ENCODE measurements at places on chromosomes 4 and X. TPM values are rescaled to one million over a fixed set of nuclear protein-coding genes. Genes with fewer than 3 reads are reported as not detected.
A peak's percentile ranks its signal among the peaks of the same experiment; 100 is the strongest.

GRCh38 chrX:100673397-100673953, 29.5 kb downstream of the SRPX2 start:
- no peaks in the 10 kb centered on the region for H3K27me3 ChIP-seq
- DNase-seq = no peak
- peaks cover 4% of the 10 kb centered on the region for H3K36me3 ChIP-seq

- no peak for DNase-seq
- no peaks in the 10 kb centered on the region for H3K36me3 ChIP-seq
- no peak overlapping the region for H3K4me3 ChIP-seq
- H3K27me3 ChIP-seq = no peaks in the 10 kb centered on the region
- no peak overlapping the region for H3K27ac ChIP-seq
These were observed 103.0 kb upstream of the TAPT1 start for GRCh38 chr4:16329125-16329796.

DNA sequence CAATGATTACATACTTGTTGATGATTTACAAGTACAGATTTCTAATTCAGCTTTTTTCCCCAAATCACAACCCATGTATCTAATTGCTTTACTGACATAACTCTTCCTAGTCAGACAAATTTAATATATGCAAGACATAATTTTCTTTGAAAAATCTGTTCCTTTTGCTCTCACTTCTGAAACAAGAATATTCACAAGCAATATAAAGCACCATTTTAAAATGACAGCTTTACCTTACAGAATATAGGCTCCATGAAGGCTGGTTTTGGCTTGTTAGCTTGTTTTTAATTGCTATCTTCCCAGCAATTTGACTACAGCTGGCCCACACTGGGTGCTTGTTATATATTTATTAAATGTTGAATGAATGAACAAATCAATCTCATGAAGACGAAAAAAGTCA, 24.5 kb downstream of the GPM6A start:
- H3K36me3 ChIP-seq = no peaks in the 10 kb centered on the region
- DNase-seq = no peak
- H3K27me3 ChIP-seq = no peaks in the 10 kb centered on the region
- H3K4me1 ChIP-seq = no peaks in the 10 kb centered on the region

GRCh38 chrX:8849945-8850344, 48.8 kb upstream of the FAM9A start:
- no peak overlapping the region for H3K4me3 ChIP-seq
- no peak overlapping the region for H3K27ac ChIP-seq
- H3K27me3 ChIP-seq = no peaks in the 10 kb centered on the region
- no peaks in the 10 kb centered on the region for H3K36me3 ChIP-seq
- DNase-seq = no peak

DNA sequence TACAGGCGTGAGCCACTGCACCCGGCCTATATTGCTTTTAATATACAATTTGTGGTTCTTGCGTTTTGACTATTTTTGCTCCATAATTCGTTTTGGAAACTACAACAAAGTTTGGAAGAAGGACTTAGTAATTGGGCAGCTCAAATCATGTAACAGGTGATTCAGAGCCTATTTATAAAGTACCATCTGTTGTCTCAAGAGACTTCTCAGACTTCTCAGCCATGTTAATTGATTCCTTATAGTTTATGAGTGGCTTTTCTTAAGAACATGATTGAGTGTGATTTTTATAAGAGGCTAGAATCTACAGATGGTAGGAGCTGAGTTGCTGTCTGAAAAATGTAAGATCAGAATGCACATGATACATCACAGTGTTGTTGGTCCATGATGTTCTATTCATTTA, 240.2 kb downstream of the ADGRL3 start:
- H3K27me3 ChIP-seq = no peaks in the 10 kb centered on the region
- DNase-seq = no peak
- no peaks in the 10 kb centered on the region for H3K4me1 ChIP-seq

GRCh38 chrX:2462780-2463179, 38.0 kb downstream of the DHRSX start:
- peaks cover 14% of the 10 kb centered on the region for H3K4me1 ChIP-seq
- no peaks in the 10 kb centered on the region for H3K36me3 ChIP-seq
- no peak overlapping the region for H3K27ac ChIP-seq
- H3K27me3 ChIP-seq = no peaks in the 10 kb centered on the region
- no peak for DNase-seq

DNA sequence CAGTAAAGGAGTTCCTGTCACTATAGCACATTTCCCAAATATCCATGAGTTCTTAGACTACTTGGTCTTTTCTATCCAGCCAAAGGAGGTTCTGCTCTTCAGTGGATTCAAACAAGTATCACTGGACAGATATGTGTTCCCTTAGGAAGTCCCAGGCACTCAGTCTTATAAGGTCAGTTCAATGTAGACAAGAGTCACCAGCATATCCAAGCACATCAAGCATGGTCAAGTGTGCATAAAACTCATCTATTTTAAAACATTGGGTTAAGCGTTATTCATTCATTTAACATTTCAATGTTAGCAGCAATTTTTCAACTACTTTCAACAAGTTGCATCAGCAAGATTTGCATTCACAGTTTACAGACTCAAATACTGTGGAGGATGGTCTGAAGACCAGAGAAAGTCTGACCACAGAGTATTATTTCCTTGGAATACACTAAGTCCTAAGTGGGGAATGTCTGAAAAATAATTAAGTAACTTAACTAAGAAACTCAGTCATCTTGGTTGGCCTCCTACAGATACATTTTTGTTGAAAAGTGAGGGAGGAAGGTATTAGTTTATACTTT, 630.5 kb upstream of the IGFBP7 start:
- no peak overlapping the region for H3K4me3 ChIP-seq
- H3K4me1 ChIP-seq = no peaks in the 10 kb centered on the region
- H3K36me3 ChIP-seq = no peaks in the 10 kb centered on the region
- no peaks in the 10 kb centered on the region for H3K27me3 ChIP-seq
- no peak overlapping the region for H3K27ac ChIP-seq
- no peak for DNase-seq

DNA sequence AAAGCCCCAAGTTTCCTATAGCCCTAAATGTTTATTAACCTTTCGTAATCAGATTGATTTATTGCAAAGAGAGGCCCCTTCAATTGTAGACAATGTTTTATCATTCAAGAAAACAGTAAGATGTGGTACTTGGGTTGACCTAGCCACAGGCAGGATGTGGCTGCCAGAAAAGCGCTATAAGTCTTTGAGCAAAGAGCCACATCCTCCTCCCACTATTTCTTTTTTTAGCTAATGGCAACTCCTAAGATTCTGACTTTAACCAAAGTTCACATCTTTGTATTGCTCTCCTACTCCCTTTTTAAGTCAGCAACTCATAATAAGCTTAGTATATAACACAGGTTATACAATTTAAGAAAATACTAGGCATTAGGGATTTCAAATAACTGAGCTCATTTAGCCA, 70.7 kb upstream of the PPP3CA start:
- no peak overlapping the region for H3K27ac ChIP-seq
- H3K27me3 ChIP-seq = no peaks in the 10 kb centered on the region
- H3K36me3 ChIP-seq = no peaks in the 10 kb centered on the region

DNA sequence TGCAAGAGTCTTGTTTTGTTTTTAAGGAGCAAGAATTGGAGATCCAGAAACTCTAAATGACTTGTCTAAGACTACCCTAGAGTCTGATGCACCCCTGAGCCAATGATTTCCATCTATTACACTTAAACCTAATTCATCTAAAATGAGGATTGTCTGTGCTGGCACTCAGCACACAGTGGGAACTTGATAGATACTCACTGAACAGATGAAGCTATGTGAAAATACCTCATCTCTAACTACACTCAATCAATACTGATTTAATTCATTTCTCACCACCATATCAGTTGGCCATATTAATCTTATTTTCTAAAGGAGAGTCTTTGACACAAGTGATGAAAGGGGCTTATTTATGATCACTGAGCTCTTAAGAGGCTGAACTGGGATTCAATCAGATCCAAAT, 262.1 kb downstream of the HS3ST1 start:
- H3K36me3 ChIP-seq = no peaks in the 10 kb centered on the region
- H3K27me3 ChIP-seq = no peaks in the 10 kb centered on the region
- DNase-seq = no peak
- no peak overlapping the region for H3K4me3 ChIP-seq
- H3K4me1 ChIP-seq = no peaks in the 10 kb centered on the region
- no peak overlapping the region for H3K27ac ChIP-seq

DNA sequence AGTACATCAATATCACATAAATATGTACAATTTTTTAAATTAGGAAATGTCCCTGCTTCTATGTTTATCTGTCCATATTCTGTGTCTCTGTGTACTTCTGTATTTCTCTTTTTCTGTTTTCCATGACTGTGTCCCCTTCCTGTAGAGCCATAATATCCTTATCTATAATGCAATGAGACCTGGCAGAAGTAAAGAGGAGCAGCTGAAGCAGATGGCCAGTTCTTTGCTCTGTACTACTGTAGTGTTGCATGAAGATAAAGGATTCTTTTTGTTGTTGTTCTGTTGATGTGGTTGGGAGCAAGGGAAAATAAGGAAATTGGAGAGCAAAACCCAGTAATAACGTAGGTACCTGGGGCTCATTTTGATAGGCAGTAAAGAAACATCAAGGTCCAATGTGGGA, 301.7 kb downstream of the ADGRL3 start:
- H3K27ac ChIP-seq = no peak overlapping the region
- H3K36me3 ChIP-seq = no peaks in the 10 kb centered on the region
- no peak overlapping the region for H3K4me3 ChIP-seq
- no peak for DNase-seq

DNA sequence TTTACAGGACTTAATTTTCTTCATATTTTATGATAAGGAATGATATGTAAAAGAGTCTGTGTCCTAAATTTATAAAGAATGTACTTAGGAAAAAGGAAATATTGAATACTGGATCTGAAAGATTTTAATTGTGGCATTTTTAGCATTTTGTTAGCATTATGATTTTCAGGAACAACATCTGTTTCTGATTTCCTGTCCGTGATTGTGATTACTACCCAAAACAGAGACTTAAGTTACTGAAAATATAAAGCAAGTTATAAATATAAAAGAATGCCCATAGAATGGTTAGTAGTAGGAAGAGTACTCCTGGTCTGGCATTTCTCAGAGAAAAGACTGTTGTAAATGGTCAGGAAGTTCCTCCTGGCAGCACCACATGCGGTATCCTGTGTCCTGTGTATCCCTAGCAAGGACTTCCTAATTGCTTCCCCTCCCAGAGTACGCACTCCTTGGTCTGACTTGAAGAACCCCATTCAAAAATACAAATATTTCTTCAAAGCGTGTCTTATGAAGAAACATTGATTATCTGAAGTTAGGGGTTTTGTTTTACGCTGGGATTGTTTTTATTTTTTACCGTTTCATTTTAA, 88.9 kb downstream of the RS1 start:
- H3K36me3 ChIP-seq = no peaks in the 10 kb centered on the region
- no peaks in the 10 kb centered on the region for H3K27me3 ChIP-seq
- no peak overlapping the region for H3K4me3 ChIP-seq
- H3K27ac ChIP-seq = no peak overlapping the region

GRCh38 chr4:84498203-84498934, 723 bp downstream of the NKX6-1 start:
- DNase-seq = no peak
- H3K27ac ChIP-seq = peak overlapping the region; percentile 97
- H3K36me3 ChIP-seq = peaks cover 14% of the 10 kb centered on the region
- peak overlapping the region; percentile 90 for H3K4me3 ChIP-seq

DNA sequence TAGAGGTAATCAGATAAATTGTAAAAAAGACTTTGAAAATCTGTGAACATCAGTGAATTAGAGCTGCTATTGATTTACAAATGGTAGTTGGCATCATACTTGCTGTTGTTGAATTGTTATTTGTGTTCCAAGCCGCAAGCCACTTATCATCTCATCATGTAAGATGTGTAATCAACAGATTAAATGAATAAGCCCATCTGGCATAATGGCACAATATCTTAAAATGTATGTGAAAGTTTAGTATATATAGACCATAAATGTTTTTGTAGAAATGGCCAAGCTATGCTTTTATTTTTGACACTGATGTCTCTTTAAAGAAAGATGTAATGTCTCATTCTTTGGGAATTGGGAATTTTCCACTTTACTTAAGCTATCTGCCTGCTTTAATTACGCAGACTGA, 682.6 kb upstream of the GNPDA2 start:
- no peak overlapping the region for H3K27ac ChIP-seq
- no peak overlapping the region for H3K4me3 ChIP-seq
- DNase-seq = no peak

- H3K27ac ChIP-seq = peak overlapping the region; percentile 62
- peak; percentile 90 for DNase-seq
- peaks cover 31% of the 10 kb centered on the region for H3K4me1 ChIP-seq
- no peak overlapping the region for H3K4me3 ChIP-seq
These were observed 140.3 kb downstream of the PJA1 start for GRCh38 chrX:69024931-69025330.

- DNase-seq = no peak
- no peaks in the 10 kb centered on the region for H3K27me3 ChIP-seq
- H3K4me1 ChIP-seq = no peaks in the 10 kb centered on the region
- H3K27ac ChIP-seq = no peak overlapping the region
- H3K4me3 ChIP-seq = no peak overlapping the region
These were observed 587.9 kb downstream of the TLL1 start for GRCh38 chr4:166460769-166461550.

DNA sequence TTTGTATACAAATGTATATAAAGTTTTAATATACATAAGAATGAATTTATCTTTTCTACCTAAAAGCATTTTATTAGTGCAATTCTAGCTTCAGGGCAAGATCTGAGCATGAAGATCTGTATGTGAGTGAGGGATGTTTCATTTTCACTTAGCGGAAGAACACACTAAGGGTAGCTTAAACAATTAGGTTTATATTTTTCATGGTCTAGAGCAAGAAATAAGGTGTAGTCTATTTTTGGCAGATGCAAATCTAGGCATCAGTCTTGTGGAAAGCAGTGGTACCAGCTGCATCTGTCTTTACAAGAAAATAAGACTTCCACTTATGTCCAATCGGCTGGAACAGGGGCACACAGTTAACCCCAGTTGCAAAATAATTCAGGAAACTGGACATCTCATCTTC, 433.3 kb downstream of the ADAM29 start:
- H3K36me3 ChIP-seq = no peaks in the 10 kb centered on the region
- no peak overlapping the region for H3K4me3 ChIP-seq
- DNase-seq = no peak
- H3K27ac ChIP-seq = no peak overlapping the region

DNA sequence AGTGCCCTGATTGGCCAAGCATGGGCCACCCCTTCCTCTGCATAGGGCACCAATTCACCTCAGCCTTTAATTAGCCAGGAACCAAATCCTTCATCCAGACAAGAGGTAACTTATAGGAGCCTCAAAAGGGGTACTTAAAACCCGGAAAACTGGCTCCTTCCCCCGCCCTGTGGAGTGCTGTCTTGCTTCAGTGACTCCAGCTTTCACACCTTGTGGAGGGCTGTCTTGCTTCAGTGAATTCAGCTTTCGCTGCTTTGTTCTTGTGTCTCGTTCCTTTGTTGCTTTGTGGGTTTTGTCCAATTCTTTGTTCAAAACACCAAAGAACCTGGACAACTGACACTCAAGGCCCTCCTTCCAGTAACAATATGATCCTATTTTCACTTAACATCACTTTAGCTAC, 82.2 kb upstream of the FRG1 start:
- no peaks in the 10 kb centered on the region for H3K27me3 ChIP-seq
- no peaks in the 10 kb centered on the region for H3K4me1 ChIP-seq
- H3K4me3 ChIP-seq = no peak overlapping the region
- DNase-seq = no peak
- H3K27ac ChIP-seq = no peak overlapping the region
- no peaks in the 10 kb centered on the region for H3K36me3 ChIP-seq

- no peaks in the 10 kb centered on the region for H3K27me3 ChIP-seq
- H3K36me3 ChIP-seq = no peaks in the 10 kb centered on the region
- peaks cover 28% of the 10 kb centered on the region for H3K4me1 ChIP-seq
These were observed 62.8 kb downstream of the PPP3CA start for GRCh38 chr4:101284546-101284945.

Gene CORIN
- 2.4 TPM for total RNA-seq

Gene DGAT2L6
- not detected for total RNA-seq

Gene CDK16
- 87.1 TPM for total RNA-seq

Gene RNF150
- 53.3 TPM for total RNA-seq

Gene ADGRG2
- 0.83 TPM for total RNA-seq

Gene DCX
- total RNA-seq = 0.11 TPM

Gene NPY1R
- total RNA-seq = 2.3 TPM

Gene SMR3B
- not detected for total RNA-seq

Gene NXF2B
- total RNA-seq = not detected

Measured in esophagus muscularis mucosa (tissue), 4 donors.